GM23338 (cell line): ENCODE measurements at places on chromosomes 11 and 22.
A peak's percentile ranks its signal among the peaks of the same experiment; 100 is the strongest.

DNA sequence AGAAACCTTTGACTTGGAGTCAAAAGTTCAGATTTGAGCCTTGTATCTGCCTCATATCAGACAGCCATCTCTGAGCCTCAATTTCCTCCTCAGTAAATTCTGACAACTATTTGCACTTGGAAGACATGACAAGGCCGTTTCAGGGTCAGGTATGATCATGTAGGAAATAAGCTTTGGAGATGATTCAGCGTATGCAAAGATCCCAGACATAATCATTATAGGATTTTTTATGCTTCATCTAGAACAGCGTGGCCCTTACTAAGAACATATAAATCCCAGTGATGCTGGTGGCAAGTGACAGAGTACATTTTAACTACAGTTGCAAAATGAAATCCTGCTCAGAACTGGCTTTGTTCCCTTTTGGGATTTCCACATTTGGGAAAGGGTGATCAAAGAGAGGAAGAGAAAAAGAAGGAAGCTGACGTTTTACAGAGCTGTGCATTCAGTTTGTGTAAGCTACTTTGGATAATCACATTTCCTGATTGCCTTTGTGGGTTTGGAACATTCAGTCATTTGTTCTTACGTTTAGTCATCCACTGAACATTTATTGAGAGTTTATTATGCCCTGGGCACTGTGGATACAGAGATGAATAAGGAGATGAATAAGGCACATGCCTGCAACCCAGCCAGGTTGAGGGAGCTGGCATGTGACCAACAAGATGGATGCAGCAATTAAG lies 81.9 kb upstream of the HEPHL1 start:
- no peak for DNase-seq

GRCh38 chr11:7281079-7281478 lies 29.4 kb downstream of the SYT9 start:
- DNase-seq = peak; percentile 37

DNA sequence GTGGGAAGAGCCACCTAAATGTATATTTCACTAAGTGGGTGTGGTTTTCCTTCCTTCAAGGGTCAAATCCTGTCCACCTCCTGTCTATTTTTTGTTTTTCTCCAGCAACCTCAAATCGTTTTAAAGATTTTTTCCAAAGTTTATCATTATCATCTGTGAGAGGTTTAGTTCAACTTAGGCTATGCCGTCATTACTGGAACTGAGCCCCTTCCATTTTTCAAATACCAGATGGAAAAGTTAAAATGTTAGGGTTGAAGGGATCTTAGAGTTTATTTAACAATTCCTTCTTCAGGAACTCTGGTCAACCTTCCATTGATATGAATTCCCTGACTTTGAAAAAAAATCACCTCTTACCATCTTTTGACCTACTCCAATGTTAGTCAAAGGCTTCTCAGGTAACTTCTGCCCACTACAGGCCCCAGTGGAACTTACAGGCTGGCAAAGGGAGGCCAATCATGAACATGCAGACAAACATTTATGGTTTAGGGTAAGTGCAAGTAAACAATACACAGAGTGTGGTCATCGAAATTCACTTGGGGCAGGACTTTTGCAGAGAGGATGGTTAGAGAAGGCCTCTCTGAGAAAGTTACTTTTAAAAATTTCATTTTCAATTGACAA lies 45.2 kb downstream of the SYN3 start:
- no peak for DNase-seq

DNA sequence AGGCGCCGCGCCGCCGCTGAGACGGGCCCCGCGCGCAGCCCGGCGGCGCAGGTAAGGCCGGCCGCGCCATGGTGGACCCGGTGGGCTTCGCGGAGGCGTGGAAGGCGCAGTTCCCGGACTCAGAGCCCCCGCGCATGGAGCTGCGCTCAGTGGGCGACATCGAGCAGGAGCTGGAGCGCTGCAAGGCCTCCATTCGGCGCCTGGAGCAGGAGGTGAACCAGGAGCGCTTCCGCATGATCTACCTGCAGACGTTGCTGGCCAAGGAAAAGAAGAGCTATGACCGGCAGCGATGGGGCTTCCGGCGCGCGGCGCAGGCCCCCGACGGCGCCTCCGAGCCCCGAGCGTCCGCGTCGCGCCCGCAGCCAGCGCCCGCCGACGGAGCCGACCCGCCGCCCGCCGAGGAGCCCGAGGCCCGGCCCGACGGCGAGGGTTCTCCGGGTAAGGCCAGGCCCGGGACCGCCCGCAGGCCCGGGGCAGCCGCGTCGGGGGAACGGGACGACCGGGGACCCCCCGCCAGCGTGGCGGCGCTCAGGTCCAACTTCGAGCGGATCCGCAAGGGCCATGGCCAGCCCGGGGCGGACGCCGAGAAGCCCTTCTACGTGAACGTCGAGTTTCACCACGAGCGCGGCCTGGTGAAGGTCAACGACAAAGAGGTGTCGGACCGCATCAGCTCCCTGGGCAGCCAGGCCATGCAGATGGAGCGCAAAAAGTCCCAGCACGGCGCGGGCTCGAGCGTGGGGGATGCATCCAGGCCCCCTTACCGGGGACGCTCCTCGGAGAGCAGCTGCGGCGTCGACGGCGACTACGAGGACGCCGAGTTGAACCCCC lies 798 bp downstream of the BCR start:
- DNase-seq = peak; percentile 47

GRCh38 chr11:66659763-66660162 lies 17.9 kb downstream of the RBM4B start:
- DNase-seq = no peak

DNA sequence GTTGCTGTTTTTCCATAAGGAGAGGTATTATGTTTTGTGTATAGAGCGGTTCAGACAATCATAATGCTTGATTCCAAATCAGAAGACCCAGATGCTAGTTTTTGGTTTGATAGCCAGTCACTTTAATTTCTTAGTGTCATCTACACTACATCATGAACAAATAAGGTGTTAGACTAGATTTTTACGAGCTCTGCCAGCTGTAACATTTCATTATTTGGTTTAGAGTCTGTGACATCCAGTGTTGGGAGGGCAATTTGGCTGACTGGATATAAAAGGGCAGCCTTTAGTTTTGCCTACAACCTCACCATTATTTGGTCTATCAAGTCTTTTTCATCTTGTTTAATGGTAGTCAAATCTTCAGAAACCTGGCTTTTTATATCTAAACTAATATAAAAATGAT lies 30.2 kb upstream of the FBXO3 start:
- no peak for DNase-seq

DNA sequence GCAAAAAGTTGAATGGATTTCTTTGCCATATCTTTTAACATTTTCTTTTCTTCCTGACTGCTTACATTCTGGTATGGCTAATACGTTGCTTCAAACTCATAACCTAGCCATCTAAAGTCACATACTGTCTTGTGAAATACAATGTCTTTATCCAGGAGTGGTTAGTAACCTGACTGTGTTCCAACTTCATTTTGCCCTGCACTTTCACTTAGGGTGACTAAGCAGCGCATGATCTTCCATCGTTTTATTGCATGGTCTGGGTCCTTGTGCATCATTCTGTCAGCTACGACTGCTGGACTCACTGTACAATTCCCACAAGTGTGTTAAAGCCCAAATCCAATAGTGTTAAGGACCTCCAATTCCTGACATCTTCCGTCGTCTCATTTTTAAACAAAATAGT lies 403.2 kb downstream of the NTM start:
- no peak for DNase-seq

DNA sequence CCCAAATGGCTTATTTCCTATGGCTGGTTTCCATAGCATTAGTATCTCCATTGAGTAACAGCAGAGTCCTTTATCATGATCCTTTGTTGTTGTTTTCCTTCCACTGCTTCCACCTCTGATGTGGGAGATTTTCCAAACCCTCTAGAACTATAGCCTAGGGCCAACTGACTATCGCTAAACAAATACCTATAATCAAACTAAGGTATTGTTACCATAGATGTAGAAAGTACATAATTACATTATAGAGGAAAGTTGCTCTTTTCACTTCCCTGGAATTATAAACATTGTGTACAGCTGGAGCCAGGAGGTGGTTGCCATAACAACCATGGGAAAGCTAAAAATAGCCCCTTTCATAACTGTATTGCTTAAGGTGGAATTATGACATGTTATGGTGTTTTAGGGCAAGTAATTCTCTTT lies 47.0 kb upstream of the ALKBH3 start:
- DNase-seq = no peak

GRCh38 chr22:33227791-33228190 lies 169.6 kb upstream of the SYN3 start:
- DNase-seq = no peak

DNA sequence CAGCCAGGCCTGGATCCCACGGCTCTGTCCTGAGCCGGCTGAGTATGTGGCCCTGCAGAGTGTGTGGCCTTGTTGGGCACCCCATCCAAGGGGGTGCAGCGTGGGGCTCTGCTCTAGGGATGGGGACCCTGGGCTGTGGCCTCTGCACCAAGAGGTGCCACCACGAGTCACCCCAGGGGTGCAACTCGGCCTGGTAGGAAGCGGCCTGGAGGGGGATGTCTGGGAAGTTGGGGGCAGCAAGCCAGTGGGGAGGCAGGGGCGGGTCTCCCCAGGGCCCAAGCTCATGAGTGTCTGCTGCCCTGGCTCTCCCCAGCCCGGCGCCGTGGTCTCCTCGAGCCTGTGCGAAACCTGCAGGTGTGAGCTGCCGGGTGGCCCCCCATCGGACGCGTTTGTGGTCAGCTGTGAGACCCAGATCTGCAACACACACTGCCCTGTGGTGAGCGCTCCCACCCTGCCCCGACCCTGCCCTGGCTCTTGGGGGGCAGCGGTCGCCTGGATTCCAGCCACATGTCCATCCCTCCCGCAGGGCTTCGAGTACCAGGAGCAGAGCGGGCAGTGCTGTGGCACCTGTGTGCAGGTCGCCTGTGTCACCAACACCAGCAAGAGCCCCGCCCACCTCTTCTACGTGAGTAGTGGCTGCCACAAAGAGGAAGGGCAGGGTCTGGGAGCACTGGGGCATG lies 24.2 kb upstream of the MUC5B start:
- DNase-seq = no peak

DNA sequence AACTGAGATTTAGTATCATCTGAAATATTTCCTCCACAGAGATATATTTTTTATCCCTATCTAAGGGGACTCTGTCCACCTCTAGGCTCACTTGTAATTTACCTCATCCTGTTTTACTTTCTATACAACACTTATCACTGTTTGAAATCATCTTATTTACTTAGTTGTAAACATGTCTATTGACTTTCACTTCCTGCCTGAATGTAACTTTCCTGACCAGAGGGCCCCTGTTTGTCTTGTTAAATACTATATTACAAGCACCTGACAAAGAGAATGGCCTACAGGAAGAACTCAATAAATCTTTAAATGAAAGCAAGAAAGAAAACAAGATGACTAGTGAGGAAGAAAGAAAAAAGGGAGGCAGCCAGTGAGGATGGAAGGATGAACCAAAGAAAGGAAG lies 1727.5 kb downstream of the LRRC4C start:
- no peak for DNase-seq

- DNase-seq = no peak
These were observed 45.0 kb downstream of the SMCO4 start for GRCh38 chr11:93498161-93498560.

DNA sequence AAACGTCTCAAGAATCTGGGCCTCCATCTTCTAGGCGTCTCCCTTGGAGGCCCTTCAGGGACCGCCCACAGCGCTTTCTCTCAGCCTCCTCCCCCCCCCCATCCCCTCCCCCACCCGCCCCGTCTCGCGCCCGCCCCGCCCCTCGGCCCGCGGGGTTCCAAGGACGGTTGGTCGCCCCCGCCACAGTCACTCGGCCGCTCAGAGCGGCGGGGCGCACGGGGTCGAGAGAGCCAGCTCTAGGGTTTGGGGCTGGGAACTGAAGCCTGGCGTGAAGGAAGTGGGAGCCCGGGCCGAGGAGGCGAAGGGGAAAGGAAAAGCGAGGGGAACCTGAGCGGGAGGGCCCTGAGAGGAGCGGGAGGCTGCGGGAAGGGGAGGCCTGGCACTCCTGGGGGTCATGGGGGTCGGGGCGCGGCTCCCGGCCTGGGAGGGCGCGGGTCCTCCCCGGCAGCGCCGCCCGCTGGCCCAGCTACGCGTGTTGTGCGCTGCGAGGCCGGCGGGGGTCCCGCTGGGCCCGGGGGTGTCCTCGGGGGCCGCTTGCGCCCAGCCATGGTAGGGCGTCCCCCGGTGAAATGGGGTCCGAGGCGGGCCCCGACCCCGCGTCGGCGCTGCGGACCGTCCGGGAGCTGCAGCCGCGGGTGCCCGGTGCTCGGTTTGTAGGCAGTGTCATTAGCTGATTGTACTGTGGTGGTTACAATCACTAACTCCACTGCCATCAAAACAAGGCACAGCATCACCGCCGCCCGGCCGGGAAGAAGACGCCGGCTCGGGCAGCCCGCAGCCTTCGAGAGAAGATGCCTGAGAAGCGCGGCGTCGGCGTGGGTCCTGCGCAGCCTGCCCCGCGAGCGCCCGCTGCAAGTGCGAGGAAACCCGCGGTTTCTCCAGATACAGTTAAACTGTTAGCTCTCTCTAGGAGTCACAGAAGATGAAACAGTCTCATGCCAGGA lies at the start of gene BTG4:
BTG4 (minus strand) TSS at position 91 of the 944 bp plus-strand sequence. CDS start 13,610 bp downstream, outside the sequence.
- peak; percentile 69 for DNase-seq
